H9 (cell line): ENCODE measurements at places on chromosomes 4 and X. TPM values are rescaled to one million over a fixed set of nuclear protein-coding genes. Genes with fewer than 3 reads are reported as not detected.

DNA sequence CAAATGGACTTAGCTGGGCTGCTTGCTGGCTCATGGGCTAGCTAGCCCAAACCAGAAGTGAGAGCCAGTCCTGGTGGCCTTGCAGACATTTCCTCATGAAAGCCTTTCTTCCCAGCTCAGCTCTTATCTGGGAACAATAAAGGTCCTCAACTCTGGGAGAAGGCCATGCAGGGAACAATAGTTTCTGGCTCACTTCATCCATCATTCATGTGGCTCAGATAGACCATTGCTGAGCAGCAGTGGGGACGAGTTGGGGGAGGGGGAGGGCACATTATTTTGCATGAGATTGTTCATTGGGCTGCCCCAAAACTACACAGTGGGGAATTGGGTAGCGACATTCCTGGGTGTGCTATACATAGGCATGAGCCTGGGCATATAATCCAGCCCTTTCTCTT, 47.6 kb downstream of the NHSL2 start:
- peaks cover 11% of the 10 kb centered on the region for H3K36me3 ChIP-seq
- no peak for DNase-seq
- peak overlapping the region; percentile 93 for H3K27ac ChIP-seq
- peak overlapping the region; percentile 52 for H3K4me3 ChIP-seq

DNA sequence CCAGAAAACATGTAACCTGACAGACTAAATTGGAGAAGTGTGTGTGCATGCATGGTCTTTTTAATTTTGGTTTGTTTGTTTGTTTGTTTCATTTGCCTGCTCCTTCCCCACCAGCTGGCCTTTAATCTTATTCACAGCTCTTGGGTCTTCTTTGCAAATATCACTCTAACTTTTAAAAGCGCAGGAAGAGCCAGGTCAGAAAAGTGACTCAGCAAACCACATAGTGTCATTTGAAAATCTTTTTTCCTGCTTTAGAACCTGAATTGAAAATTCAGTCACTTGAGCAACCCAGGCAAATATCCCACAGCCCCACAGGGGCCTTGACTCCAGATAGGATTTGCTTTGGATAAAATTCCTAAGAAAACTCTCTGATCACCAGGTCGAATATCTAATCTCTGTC, 4.6 kb downstream of the TMEM255A start:
- H3K4me1 ChIP-seq: no peaks in the 10 kb centered on the region; the same call in 1 of the 2 replicates
- H3K27me3 ChIP-seq: peaks cover 25% of the 10 kb centered on the region; the same call in 1 of the 2 replicates
- no peak for DNase-seq

- H3K27me3 ChIP-seq: no peaks in the 10 kb centered on the region
- no peak for DNase-seq
- peaks cover 2% of the 10 kb centered on the region; the same call in 1 of the 2 replicates for H3K4me1 ChIP-seq
- no peaks in the 10 kb centered on the region for H3K36me3 ChIP-seq
These were observed 605 bp upstream of the CDKL2 start for GRCh38 chr4:75630937-75631329.

DNA sequence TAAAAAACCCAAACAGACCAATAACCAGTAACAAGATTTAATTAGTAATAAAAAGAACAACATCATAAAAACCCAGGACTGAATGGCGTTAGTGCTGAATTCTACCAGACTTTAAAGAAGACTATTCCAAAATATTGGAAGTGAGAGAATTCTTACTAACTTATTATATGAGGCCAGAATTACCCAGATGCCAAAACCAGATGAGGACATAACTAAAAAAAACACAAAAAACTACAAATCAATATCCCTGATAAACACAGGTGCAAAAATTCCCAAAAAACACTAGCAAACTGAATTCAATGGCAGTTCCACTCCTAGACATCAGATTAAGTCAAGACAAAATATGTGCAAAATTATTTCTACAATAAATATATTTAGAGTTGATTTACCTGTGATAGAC, 400.1 kb upstream of the PABPC4L start:
- DNase-seq: no peak
- no peaks in the 10 kb centered on the region for H3K4me1 ChIP-seq
- H3K27ac ChIP-seq: no peak overlapping the region
- peaks cover 1% of the 10 kb centered on the region; the same call in 1 of the 2 replicates for H3K36me3 ChIP-seq
- H3K27me3 ChIP-seq: no peaks in the 10 kb centered on the region

DNA sequence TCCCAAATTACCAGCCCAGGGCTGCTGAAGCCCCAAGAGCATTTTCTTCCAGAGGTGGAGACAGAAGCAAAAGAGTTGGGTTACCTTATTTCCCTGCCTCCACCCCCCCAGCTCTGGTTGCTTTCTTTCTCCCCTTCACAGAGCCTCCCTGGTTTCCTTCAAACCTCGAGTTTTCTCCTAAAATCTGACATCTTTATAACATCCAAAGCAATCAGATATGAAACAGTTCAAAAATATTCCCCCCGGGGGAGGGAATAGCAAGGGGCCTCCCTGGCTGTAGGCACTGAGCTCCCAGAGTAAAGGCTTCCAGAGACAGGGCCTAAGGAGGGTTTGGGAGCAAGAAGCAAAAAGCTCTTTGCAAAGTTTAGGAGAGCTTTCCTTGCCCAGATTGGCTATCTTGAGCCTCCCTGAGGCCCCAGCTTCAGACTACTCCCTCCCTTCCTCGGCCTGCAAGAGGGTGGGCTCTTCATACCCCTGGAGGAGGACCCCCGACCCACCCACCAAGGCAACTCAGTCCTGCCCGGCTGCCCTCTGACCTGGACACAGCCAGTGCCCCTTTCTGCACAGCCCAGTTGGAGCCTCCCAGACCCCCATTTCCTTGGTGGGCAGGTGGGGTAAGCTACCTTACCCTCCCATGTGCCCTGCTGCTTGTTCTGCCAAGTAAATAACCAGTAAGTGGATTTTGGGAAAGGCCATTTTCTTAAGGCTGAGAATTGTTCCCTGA, 7.6 kb downstream of the MAMLD1 start:
- no peak for DNase-seq
- no peaks in the 10 kb centered on the region for H3K36me3 ChIP-seq
- peaks cover 7% of the 10 kb centered on the region; the same call in 1 of the 2 replicates for H3K27me3 ChIP-seq
- peaks cover 3% of the 10 kb centered on the region; the same call in 1 of the 2 replicates for H3K4me1 ChIP-seq
- no peak overlapping the region for H3K4me3 ChIP-seq

DNA sequence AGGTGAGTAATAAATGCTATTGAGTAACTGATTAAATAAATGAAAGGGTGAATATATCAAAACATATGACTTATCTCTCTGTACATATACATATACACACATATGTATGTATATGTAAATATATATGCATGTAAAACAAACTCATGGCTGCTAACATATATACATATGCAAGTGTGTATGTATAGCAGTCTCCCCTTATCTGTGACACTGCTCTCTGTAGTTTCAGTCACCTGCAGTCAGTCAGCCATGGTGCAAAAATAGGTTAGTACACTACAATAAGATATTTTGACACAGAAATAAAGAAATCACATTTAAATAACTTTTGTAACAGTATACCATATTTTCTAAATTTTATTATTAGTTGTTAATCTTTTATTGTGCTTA, 467.4 kb downstream of the EPHA5 start:
- H3K27ac ChIP-seq: no peak overlapping the region
- no peaks in the 10 kb centered on the region for H3K4me1 ChIP-seq
- no peaks in the 10 kb centered on the region for H3K27me3 ChIP-seq
- no peaks in the 10 kb centered on the region for H3K36me3 ChIP-seq
- no peak overlapping the region for H3K4me3 ChIP-seq

DNA sequence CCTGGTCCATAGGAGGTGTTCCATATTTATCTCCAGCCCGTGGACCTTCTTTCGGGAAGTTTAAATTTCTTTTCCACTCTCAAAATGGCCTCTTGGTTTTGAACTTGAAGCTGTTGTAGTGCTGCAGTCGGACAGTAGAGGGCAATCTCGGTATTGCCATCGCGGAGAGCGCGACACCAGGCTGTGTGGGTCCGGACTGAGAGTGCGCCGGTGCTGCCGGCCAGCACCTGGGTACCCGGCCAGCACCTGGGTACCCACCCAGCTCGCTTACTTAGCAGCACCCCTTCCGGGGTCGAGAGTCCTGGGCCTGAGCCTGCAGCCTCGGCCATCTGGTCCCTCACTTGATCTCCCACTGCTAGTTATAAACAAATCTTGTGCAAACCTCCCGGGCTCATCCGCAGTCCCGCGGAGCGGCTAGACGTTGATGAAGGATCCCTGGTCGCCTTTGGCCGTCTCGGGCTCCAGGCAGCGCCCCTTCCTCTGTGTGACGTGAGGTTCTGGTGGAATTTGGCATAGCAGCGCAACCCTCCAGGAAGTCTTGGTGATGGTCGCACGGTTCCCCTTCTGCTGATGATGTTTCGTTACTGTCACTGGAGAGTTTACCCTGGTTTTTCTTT, 18.0 kb downstream of the FAM9A start:
- H3K4me3 ChIP-seq: no peak overlapping the region
- H3K36me3 ChIP-seq: no peaks in the 10 kb centered on the region; the same call in 2 of the 3 replicates
- peak; percentile 72 for DNase-seq
- H3K27ac ChIP-seq: no peak overlapping the region
- H3K4me1 ChIP-seq: no peaks in the 10 kb centered on the region; the same call in 1 of the 2 replicates

DNA sequence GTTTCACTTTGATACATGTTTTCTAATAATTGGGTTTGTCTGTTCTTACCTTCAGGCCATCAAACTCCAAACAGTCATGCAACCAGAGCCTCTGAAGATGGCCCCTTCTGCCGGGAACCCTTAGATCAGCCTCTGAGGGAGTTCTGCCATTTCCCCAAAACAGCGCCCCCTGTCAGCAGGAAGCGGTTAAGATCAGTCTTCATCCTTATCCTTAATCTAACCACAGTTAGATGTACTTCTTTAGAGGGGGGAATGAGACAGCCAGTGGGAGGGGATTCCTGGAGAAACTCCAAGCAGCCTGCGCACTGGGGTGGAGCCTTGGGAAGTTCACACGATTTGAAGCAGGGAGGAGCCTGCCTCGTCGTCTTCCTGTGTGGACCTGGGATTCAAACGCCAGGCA, 185.4 kb downstream of the INPP4B start:
- DNase-seq: peak; percentile 26
- H3K27me3 ChIP-seq: no peaks in the 10 kb centered on the region
- H3K27ac ChIP-seq: no peak overlapping the region
- peaks cover 14% of the 10 kb centered on the region for H3K36me3 ChIP-seq

GRCh38 chrX:154436983-154437752, at the start of gene GDI1:
GDI1 (plus strand) TSS chrX:154437154; CDS start chrX:154437255, 101 bp downstream.
- H3K27ac ChIP-seq: no peak within 1 kb of the TSS
- no peak for DNase-seq
- H3K4me1 ChIP-seq: no peaks in the 10 kb centered on the region
- H3K4me3 ChIP-seq: peak within 1 kb of the TSS; percentile 90
- H3K36me3 ChIP-seq: peaks cover 25% of the 10 kb centered on the region

DNA sequence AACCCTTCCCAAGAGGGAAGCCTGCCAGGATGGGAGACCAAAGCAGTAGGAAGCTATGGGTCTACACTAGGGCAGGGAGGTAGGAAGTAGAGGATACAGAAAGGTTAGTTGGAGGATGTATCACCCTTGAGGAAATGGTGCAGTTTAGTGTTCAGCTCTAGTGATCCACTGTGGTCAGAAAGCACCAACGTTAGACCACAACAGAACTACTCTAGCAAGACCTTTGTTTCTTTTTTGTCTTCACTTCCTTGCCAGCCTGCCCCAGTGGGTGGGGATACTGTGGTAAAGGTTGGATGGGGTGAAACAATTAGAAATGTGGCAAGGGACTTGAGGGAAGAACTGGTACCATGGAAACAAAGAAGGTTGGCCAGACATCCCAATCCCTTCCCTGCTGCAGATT, 83.3 kb downstream of the DDIT4L start:
- H3K27ac ChIP-seq: no peak overlapping the region
- no peak for DNase-seq
- H3K4me3 ChIP-seq: no peak overlapping the region
- H3K36me3 ChIP-seq: no peaks in the 10 kb centered on the region

DNA sequence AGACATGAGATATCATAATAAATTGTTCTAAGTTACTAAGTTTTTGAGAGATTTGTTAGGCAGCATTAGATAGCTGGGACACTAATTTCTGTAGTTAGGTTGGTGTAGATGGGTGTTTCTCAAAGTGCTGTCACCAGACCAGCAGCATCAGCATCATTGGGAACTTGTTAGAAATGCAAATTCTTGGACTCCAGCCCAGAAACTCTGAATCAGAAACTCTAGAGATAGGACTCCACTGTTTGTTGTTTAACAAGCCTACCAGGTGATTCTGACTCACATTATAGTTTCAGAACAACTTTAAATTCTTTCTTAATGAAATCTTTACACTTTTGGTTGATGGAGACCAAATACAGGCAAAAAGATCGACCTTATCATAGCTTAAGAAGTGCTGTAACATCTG, 173.7 kb downstream of the PABPC4L start:
- no peaks in the 10 kb centered on the region for H3K36me3 ChIP-seq
- H3K27ac ChIP-seq: no peak overlapping the region
- DNase-seq: no peak
- H3K27me3 ChIP-seq: no peaks in the 10 kb centered on the region

- no peak overlapping the region for H3K27ac ChIP-seq
- no peak overlapping the region for H3K4me3 ChIP-seq
- no peaks in the 10 kb centered on the region for H3K4me1 ChIP-seq
- DNase-seq: no peak
- H3K36me3 ChIP-seq: peaks cover 35% of the 10 kb centered on the region
- H3K27me3 ChIP-seq: no peaks in the 10 kb centered on the region
These were observed 51.2 kb downstream of the GC start for GRCh38 chr4:71732706-71733105.

DNA sequence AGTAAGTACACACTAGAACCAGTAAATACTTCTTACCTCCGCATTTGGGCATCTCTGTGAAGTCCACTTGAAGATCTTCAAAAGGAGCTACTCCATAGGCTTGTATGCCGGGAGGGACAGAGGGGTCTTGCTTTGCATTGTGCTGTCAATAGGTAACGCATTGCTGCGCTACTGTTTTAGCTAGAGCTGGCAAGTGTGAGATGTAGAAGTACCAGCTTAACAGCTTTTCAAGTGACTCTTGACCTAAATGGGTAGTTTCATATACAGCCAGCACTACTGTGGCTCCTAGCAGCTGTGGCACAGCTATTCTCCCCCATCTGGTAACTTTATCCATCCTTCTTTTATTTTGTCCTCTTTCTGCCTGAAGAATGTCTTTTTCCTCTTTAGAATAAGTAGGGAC, 205.3 kb upstream of the KLF8 start:
- no peak overlapping the region for H3K4me3 ChIP-seq
- DNase-seq: no peak
- no peaks in the 10 kb centered on the region for H3K27me3 ChIP-seq
- H3K4me1 ChIP-seq: no peaks in the 10 kb centered on the region; the same call in 1 of the 2 replicates
- no peak overlapping the region for H3K27ac ChIP-seq
- H3K36me3 ChIP-seq: no peaks in the 10 kb centered on the region

DNA sequence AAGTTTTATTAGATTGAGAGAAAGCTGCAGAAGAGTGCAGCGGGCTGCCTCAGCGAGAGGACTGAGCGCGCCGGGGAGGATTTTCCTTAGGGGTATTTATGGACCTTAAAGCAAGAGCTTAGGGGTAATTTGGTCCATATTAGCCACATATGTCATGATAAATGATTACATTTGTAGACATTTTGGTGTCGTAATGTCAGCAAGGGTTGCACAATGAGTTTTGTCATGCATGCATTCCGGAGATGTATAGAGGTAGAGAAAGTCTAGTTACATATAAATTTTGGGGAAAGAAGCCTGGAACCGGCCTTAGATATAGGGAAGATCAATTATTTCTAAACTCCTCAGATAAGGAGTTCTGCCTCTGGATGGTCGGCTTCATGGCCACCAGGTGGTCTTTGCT, 10.0 kb downstream of the MGST2 start:
- no peak overlapping the region for H3K27ac ChIP-seq
- H3K4me1 ChIP-seq: no peaks in the 10 kb centered on the region; the same call in 1 of the 2 replicates
- H3K36me3 ChIP-seq: 0 out of 3 replicates have a peak, but pooled peaks cover 3% of the 10 kb centered on the region

The ARMCX1 gene
- 20.2 and 22.4 TPM in 2 replicates for total RNA-seq

The CTAG1B gene
- not detected in 2 replicates for total RNA-seq

The NXF2 gene
- not detected in 2 replicates for total RNA-seq

The SPANXN4 gene
- not detected in 2 replicates for total RNA-seq

The RRH gene
- total RNA-seq: 0.20 TPM in 1 of 2 replicates, not detected in the other

The ZCCHC12 gene
- 2.1 and 2.6 TPM in 2 replicates for total RNA-seq

The ARHGAP36 gene
- total RNA-seq: 0.13 and 0.37 TPM in 2 replicates

The MAP7D2 gene
- total RNA-seq: 1.9 and 2.4 TPM in 2 replicates

The FMR1NB gene
- total RNA-seq: not detected in 2 replicates

The ARMCX2 gene
- 108 TPM in 2 replicates for total RNA-seq

The NOX1 gene
- not detected in 2 replicates for total RNA-seq
